ENCODE measurements at places on chromosomes 3 and 15.

DNA sequence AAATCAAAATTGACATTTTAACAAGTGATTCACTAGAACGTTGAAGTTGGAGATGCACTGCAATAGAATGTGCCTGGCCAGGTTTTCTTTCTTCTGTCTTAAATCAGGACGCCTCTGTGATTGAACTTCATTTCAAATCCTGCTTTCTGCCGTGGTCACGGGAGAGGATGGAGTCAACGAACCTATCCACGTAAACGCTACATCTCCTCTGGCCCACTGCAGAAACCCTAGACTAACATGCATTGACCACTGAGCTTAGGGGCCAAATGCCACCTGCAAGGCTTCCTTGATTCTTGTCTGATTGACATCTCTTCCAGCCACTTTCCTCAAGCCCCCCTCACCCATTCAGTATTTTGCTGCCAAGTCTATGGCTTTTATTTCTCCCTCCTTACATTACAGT lies 6.3 kb upstream of the MECOM start:
- H3K27me3 ChIP-seq = peaks cover 39% of the 10 kb centered on the region
- H3K4me1 ChIP-seq = peaks cover 18% of the 10 kb centered on the region
- no peaks in the 10 kb centered on the region for H3K36me3 ChIP-seq
- H3K27ac ChIP-seq = no peak overlapping the region
- H3K4me3 ChIP-seq = no peak overlapping the region
- no peak for DNase-seq

- no peak overlapping the region for H3K27ac ChIP-seq
- no peaks in the 10 kb centered on the region for H3K27me3 ChIP-seq
Measured at GRCh38 chr3:194246709-194247349, 104.3 kb downstream of the CPN2 start.

GRCh38 chr3:167650459-167650858 lies 3.3 kb downstream of the WDR49 start:
- no peaks in the 10 kb centered on the region for H3K36me3 ChIP-seq
- no peaks in the 10 kb centered on the region for H3K4me1 ChIP-seq
- H3K27ac ChIP-seq = no peak overlapping the region
- DNase-seq = no peak

DNA sequence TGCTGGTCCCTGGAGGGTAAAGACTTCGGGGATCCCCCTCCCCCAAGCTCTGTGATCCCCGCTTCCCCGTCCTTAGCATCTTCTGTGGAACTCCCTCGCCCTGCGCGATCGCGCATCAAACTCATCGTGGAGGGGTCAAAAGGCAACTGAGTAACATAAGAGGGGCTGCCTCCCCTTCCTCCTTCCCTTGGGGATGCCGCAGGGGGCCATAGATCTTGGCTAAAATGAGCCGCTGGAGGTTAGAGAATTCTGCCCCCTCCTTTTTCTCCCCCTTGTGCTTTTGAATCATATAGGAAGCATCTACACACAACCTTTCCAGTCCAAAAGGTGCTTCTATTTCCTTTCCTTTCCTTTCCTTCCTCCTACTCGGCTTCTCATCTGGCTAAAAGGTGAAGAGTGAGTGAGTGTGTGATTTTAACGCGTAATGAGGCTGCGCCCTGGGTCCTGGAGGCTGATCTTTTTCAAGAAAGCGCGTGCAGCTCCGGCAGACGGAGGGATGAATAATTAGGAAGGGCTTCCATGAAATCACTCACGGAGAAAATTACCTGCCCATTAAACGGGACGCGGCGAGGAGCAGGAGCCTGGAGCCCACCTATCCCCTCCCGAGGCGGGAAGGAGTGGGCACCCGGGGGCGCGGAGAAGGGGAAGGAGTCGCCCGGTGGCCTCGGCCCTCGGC lies 831 bp upstream of the ROBO2 start:
- no peaks in the 10 kb centered on the region for H3K27me3 ChIP-seq
- H3K27ac ChIP-seq = no peak overlapping the region
- H3K4me3 ChIP-seq = no peak overlapping the region
- H3K4me1 ChIP-seq = no peaks in the 10 kb centered on the region

DNA sequence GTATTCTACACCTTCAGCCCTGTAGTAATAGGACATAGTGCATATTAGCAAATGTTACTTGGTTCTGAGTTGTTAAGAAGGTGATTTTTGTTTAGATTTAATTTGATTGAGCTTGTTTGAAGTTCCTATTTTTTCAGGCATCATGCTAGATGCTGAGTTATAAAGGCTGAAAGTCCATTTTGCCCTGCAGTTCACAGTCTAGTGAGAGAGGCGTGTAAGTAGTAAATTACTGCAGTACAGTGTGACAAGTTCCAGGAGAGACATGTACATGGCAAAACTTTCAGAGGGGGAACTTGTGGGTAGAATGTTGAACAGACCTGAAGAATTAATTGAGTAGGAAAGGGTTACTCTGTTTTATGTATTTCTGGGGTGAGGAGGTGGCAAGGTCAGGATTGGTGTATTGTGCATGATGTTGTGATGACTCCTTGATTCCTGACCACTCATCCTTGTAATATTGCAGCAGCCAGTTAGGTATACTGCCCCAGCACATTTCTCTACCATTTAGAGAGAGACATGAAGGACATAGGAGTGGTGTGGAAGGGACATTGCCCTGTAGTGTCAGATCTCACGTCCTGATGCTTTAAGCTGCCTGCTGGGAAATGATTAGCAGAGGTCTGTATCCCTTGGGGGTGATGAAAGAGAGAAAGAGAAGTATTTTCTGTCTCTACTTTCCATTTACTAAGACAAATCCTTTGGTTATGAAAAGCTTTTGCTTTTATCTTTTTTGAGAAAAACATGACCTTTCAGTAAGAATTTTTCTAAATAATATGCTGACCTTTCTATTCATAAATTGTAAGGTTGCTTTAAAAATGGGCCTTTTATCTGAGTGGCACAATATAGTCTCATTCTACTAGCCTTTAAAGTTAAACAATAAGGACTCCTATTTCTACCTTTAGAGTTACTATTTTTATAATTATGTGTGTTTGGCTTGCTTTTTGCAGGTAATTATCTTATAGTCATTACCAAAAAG lies 16.9 kb downstream of the SACM1L start:
- H3K27me3 ChIP-seq = no peaks in the 10 kb centered on the region
- H3K4me1 ChIP-seq = peaks cover 31% of the 10 kb centered on the region
- peaks cover 55% of the 10 kb centered on the region for H3K36me3 ChIP-seq

GRCh38 chr15:39406485-39406884 lies 174.4 kb upstream of the THBS1 start:
- DNase-seq = no peak
- no peaks in the 10 kb centered on the region for H3K27me3 ChIP-seq
- H3K36me3 ChIP-seq = no peaks in the 10 kb centered on the region
- H3K27ac ChIP-seq = no peak overlapping the region
- no peak overlapping the region for H3K4me3 ChIP-seq

- H3K27ac ChIP-seq = no peak overlapping the region
- H3K36me3 ChIP-seq = no peaks in the 10 kb centered on the region
- H3K4me1 ChIP-seq = no peaks in the 10 kb centered on the region
- H3K27me3 ChIP-seq = no peaks in the 10 kb centered on the region
- peak; percentile 67 for DNase-seq
Measured at GRCh38 chr3:132352556-132353143, 35.4 kb downstream of the ACP3 start.

DNA sequence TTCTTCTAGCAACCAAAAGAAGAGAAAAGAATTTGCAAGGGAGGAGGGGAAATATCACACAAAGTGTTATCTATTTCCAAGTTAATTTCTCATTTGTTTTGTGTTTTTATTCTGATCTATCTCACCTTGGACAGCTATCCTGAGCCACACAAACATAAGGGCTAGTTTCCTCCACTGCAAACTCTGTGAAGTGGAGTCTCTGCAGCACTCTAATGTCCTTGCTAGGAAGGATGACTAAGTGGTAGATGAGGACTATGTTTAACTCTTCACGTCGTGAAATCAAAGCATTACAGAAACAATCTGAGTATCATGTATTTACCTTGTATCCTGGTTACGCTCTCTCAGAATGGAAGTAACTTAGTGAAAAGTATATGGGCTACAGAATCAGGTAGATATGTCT lies 33.9 kb upstream of the CHRM5 start:
- H3K27me3 ChIP-seq = no peaks in the 10 kb centered on the region
- DNase-seq = no peak
- H3K4me3 ChIP-seq = no peak overlapping the region
- no peaks in the 10 kb centered on the region for H3K36me3 ChIP-seq
- no peak overlapping the region for H3K27ac ChIP-seq

DNA sequence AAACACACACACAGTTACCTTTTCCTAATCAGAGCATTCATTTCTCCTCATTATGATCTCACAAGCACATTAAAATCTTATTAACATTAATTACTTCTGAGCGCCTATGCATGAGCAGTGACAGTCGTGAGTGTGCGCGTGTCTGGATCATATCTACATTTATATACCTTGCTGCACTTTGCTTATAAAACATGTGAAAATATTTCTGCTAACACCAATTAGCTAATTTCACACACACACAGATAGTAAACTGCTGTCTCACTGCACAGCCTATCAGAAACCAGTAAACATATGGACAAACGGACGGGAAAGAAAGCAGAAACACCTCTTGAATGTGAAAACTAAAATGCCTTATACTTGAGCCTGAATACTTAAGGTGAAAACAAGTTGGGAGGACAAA lies 64.8 kb downstream of the ZBTB20 start:
- no peaks in the 10 kb centered on the region for H3K27me3 ChIP-seq
- H3K36me3 ChIP-seq = no peaks in the 10 kb centered on the region
- H3K4me1 ChIP-seq = no peaks in the 10 kb centered on the region

- DNase-seq = no peak
- no peaks in the 10 kb centered on the region for H3K27me3 ChIP-seq
- no peaks in the 10 kb centered on the region for H3K36me3 ChIP-seq
- no peak overlapping the region for H3K4me3 ChIP-seq
- H3K27ac ChIP-seq = no peak overlapping the region
Measured at GRCh38 chr3:161649900-161650484, 153.4 kb downstream of the OTOL1 start.

GRCh38 chr3:152474585-152474984 lies 205.9 kb downstream of the MBNL1 start:
- H3K4me1 ChIP-seq = peaks cover 11% of the 10 kb centered on the region
- no peaks in the 10 kb centered on the region for H3K27me3 ChIP-seq
- DNase-seq = no peak
- H3K36me3 ChIP-seq = no peaks in the 10 kb centered on the region

- H3K27ac ChIP-seq = no peak overlapping the region
- no peaks in the 10 kb centered on the region for H3K27me3 ChIP-seq
- no peak for DNase-seq
- no peak overlapping the region for H3K4me3 ChIP-seq
Measured at GRCh38 chr3:99789011-99789721, 28.5 kb upstream of the CMSS1 start.

- no peaks in the 10 kb centered on the region for H3K27me3 ChIP-seq
- DNase-seq = no peak
- H3K36me3 ChIP-seq = no peaks in the 10 kb centered on the region
- no peak overlapping the region for H3K4me3 ChIP-seq
- H3K4me1 ChIP-seq = no peaks in the 10 kb centered on the region
- H3K27ac ChIP-seq = no peak overlapping the region
Measured at GRCh38 chr3:2094941-2095340, 3.7 kb upstream of the CNTN4 start.

GRCh38 chr3:195880037-195880431 lies 28.3 kb downstream of the TNK2 start:
- H3K4me3 ChIP-seq = no peak overlapping the region
- peaks cover 12% of the 10 kb centered on the region for H3K4me1 ChIP-seq
- H3K27me3 ChIP-seq = no peaks in the 10 kb centered on the region
- DNase-seq = no peak
- H3K36me3 ChIP-seq = peaks cover 55% of the 10 kb centered on the region

GRCh38 chr15:73935547-73935946 lies 9.3 kb downstream of the LOXL1 start:
- no peak overlapping the region for H3K27ac ChIP-seq
- no peak overlapping the region for H3K4me3 ChIP-seq
- H3K4me1 ChIP-seq = peaks cover 29% of the 10 kb centered on the region
- H3K27me3 ChIP-seq = no peaks in the 10 kb centered on the region

GRCh38 chr3:17234382-17234781 lies 349.6 kb downstream of the PLCL2 start:
- H3K27me3 ChIP-seq = no peaks in the 10 kb centered on the region
- peaks cover 18% of the 10 kb centered on the region for H3K4me1 ChIP-seq
- no peak for DNase-seq

DNA sequence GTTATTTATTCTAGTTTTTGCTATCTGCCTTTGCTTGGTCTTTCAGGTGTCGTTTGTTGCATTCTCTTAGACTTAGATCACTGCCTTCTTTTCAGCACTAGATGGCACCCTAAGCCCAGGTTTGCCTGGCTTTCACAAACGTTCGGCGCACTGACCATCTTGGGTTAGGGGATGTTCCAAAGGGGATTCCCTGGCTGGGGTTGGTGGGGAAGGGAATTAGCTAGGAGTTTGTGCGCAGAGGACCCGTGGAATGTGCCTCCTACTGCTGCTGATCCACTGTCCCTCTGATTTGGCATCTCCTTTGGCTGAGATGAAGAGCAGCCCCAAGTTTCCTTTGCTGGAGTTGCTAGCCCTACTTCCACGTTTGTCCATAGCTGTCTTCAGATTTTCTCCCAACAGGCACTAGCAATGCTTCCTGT lies 33.9 kb downstream of the PFN2 start:
- DNase-seq = peak; percentile 43
- no peak overlapping the region for H3K4me3 ChIP-seq
- H3K4me1 ChIP-seq = peaks cover 4% of the 10 kb centered on the region
- no peaks in the 10 kb centered on the region for H3K36me3 ChIP-seq
- no peaks in the 10 kb centered on the region for H3K27me3 ChIP-seq

- no peak overlapping the region for H3K4me3 ChIP-seq
- H3K4me1 ChIP-seq = peaks cover 41% of the 10 kb centered on the region
- H3K36me3 ChIP-seq = peaks cover 19% of the 10 kb centered on the region
- no peaks in the 10 kb centered on the region for H3K27me3 ChIP-seq
- H3K27ac ChIP-seq = no peak overlapping the region
Measured at GRCh38 chr3:45007091-45007490, 19.0 kb upstream of the CLEC3B start.

DNA sequence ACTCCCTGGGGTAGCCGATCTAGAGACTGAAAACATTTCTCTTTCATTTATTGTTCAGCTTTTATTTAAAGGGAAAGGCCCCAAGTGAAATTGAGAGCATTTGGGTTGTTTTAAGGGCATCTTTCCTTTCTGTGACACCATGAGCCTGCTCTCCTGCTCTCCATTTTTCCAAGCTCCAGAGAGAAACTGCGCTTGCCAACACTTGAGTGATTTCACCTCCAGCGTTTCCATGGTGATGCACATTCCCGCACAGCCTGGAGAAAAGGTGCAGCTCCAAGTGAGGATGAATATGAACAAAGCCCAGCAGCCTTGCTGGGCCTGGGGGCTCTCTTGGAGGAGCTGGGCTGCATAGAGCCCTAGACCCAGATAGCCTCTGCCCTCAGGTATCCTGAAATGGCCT lies 159.2 kb upstream of the PPP2R3A start:
- H3K27me3 ChIP-seq = no peaks in the 10 kb centered on the region
- no peaks in the 10 kb centered on the region for H3K4me1 ChIP-seq
- H3K36me3 ChIP-seq = no peaks in the 10 kb centered on the region
- no peak overlapping the region for H3K27ac ChIP-seq

DNA sequence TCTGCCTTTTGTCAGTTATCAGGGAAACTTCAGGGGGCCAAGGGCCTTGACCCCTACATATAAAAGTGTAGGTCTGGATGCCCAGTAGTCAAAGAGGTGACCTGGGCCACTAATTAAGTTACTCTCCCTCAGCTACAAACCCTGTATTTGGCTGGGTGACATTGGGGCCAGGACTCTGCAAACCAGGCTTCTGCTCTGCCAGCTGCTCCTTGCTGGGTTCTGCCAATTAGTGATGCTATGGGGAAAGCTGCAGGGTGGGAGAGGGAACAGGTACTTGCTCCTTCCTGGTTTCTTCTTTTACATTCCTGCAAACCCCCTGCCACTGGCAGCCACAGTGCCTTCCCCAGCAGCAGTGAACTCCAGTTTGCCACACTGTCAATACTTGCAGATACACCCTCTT lies 179.2 kb downstream of the CADPS start:
- no peak overlapping the region for H3K4me3 ChIP-seq
- H3K36me3 ChIP-seq = no peaks in the 10 kb centered on the region
- no peak for DNase-seq
- H3K4me1 ChIP-seq = no peaks in the 10 kb centered on the region
- H3K27ac ChIP-seq = no peak overlapping the region
